Femur (tissue), 1 donor: ENCODE measurements at places on chromosomes 4 and X.
A peak's percentile ranks its signal among the peaks of the same experiment; 100 is the strongest.

DNA sequence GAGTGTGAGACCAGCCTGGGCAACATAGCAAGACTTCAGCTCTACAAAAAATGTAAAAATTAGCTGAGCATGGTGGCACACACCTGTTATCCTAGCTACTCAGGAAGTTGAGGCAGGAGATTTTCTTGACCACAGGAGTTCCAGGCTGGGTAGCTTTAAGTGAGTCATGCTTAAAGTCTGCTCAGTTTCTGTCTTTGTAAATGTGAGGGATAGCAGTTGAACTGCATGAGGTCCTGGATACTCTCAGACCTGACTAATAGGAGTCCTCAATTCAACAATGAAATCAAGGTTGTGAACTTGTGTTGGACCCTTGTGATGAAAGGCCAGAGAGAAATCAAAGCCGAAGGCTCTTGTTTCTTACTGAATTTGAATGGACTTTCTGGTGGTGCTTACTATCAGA, 45.2 kb downstream of the STARD8 start:
- DNase-seq: no peak

DNA sequence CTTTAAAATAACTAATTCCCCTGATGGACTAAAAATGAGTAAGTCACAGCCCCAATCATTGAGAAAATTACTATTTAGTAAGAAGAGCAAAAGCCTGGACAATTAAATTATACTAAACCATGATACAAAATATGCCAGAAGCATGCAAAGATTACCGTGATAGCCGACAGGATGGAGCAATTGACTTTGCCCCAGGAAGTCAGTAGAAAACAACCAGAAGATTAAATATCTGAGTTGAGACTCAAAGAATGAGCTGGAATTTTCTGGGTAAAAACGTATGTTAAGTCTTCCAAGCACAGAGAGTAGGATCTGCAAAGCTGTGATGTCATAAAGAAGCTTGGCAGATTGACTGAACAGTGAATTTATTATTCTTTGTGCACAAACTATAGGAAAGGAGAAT, 816.1 kb upstream of the TENM3 start:
- no peak for DNase-seq

DNA sequence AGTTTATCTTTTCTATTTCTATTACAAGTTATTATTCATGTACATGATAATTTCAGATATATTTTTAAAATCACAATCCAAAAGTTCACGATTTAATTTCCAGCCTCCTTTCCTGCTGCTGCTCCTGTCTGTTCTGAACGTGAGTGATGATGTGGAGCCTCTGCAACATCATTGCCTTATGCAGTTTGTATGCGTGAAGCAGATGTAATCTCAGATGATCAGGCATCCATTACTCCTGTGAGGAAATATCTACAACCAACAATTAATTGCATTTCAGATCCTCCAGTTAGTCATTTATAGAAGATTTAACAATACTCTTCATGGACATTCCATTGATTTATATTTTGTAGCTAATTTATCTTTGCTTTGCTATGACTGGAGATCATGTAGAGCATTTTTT, 668.7 kb upstream of the EPHA5 start:
- DNase-seq: no peak

DNA sequence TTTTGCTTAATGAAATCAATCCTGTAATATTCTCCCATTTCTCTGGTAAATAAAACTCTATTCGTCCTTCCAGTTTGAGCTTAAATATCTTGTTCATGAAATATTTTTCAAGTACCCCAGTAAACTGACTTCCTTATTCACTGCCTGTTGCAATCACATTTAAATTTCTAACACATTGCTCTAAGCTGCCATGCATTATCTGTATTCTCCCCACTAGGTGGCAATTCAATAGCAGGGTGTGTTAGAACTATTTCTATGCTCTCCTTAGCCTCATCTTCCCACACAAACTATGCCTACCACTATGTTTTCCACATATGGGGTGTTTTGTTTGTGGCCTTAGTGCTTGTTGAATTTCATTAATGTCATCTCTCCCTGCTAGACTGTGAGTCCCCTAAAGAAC, 377.1 kb upstream of the HS3ST1 start:
- no peak for DNase-seq

- DNase-seq: no peak
Measured at GRCh38 chr4:68148800-68149685, 19.4 kb upstream of the TMPRSS11F start.

GRCh38 chr4:40630335-40631021, 814 bp upstream of the RBM47 start:
- DNase-seq: peak; percentile 32

DNA sequence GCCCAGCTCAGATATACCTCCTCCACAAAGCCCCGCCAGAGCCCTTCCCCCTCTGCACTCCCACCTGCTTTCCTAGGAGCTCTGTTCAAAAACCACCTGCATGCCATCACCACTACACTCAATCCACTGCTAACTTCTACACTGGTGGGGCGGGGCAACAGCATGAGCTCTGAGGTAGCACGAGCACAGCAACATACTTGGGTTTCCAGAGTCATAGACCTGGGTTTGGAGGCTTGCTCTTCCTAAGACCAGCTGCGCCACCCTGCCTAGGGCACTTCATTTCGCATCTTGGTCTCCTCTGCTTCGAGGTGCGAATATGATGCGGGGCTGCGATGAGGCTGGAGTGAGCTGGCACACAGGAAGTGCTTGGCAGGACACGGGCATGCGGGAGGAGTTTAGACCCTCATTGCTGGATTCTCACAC, 3.6 kb downstream of the SASH3 start:
- no peak for DNase-seq

DNA sequence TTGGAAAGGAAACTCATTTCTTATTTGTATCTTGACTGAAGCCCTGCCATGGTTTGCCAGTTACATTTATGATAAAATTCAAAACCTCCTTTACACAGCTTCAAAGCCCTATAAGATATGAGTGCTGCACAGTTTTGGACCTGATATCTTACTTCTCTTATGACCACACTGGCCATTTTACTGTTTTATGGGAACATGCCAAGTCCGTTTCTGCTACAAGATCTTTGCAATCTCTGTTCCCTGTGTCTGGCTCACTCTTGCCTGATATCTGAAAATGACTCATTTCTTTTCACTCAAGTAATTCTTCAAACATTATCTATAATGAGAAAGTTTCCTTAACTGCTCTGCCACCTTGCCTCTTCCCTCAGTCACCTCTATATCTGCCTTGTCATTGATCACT, 247.3 kb downstream of the SPOCK3 start:
- DNase-seq: no peak

DNA sequence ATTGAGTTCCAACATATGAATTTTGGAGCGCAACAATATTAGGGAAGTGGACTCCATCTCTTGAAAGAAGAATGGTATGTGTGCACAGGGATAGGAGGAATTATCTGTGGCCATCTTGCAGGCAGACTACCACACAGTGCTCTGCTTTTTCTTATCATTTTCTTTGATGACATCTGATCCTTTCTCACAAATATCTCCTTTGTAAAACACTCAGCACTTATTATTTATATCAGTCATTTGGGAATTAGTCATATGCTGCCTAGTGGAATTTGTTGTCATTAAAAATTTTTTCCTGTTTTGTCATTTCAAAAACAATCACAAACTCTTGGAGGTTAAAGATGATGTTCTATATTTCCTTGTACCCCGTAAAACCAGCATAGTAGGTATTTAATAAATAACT, 444.3 kb upstream of the ATOH1 start:
- DNase-seq: no peak

GRCh38 chr4:78068481-78068880, 11.4 kb downstream of the FRAS1 start:
- DNase-seq: no peak

- DNase-seq: no peak
Measured at GRCh38 chrX:149494844-149495565, 10.1 kb downstream of the IDS start.

DNA sequence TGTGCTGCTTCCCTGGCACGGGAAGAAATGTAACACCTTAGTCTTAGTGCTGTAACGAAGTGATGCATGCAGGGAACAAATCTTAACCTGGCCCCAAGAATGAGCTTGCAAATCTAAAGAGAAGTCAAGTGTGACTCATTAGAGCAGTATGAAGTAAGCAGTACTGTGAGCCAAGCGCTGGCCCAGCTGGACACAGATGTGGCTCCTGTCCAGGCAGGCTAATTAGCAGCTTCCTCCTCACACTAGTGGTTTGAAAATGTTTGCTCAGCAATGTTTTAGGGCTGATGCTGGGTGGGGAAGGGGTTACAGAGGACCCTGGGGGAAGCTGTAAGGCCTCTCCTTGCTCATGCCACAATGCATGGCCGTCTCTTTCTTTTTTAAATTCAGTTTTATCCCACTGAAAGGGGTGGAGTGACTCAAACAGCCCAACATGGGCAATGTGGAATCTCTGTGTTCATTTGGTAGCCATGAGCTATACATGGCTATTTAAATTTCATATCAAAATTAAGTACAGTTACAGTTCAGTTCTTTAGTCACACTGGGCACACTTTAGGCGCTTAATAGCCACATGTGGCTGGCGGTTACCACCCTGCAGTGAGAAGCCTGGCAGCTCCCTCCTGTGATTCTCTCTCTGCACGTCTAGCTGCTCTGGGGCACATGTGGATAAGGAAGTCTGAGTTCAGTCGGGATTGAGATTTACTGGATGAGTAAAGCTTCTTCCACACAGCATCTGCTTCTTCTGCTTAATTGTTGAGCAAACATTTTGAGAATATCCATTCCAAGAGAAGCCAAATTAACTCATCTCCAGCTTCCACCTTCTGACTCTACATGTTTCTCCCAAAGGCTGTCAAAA, 48.8 kb downstream of the MAP7D2 start:
- DNase-seq: peak; percentile 76

GRCh38 chr4:73990988-73991741, 3.2 kb upstream of the PPBP start:
- DNase-seq: no peak

DNA sequence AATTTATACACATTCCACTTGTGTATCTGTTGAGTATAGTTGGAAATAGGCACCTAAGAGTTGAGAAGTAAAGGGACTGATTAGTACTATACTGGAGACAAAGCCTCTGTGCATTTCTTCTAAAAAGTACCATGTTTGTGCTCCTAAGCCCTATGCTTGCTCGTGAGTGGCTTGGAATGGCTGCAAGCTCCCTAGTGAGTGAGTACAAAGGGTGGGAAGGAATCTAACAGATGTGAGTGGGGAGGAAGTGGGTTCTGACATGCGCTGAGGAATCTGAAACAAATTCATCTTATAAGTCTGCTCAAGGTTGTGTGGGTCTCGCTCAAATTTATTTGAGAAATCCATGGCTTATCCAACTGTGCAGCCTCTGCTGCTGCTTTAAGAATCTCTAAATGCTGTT, 13.3 kb downstream of the SPCS3 start:
- no peak for DNase-seq

DNA sequence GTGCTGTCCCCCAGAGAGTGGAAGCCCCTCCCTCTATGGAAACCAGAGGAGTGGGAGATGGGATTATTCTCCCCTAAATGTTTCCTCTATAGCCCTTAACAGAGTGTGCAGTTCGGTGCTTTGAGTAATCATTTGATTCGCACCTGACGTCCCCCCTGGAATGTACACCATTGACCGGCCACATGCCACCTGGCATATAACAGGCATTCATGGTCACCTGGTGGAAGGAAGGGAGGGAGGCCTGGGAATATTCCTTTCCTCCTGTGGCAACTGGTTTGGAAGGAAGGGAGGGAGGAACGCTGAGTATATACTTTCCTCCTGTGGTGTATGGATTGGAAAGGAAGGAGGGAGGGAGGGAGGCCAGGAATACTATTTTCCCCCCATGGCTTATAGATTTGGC, 77.2 kb downstream of the CRMP1 start:
- no peak for DNase-seq

DNA sequence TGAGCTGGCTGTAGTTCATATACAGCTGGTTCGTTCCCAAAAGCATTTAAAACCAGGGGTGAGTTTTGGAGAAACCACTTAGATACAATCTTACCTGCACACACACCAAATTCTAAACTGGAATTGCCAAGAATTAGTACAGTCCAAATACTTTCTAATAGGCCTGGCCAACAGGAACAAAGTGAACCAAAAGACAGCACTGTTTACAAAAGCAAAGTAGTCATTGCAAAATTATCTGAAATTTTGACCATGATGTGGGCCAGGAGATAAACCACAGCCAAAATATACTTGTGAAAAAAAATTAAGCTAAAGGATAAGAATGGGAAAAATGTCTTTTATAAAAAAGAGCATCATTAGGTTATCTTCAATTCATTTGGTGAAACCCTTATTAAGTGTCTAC, 37.9 kb upstream of the NAP1L5 start:
- no peak for DNase-seq

- no peak for DNase-seq
Measured at GRCh38 chr4:36094995-36095394, 149.3 kb downstream of the ARAP2 start.

DNA sequence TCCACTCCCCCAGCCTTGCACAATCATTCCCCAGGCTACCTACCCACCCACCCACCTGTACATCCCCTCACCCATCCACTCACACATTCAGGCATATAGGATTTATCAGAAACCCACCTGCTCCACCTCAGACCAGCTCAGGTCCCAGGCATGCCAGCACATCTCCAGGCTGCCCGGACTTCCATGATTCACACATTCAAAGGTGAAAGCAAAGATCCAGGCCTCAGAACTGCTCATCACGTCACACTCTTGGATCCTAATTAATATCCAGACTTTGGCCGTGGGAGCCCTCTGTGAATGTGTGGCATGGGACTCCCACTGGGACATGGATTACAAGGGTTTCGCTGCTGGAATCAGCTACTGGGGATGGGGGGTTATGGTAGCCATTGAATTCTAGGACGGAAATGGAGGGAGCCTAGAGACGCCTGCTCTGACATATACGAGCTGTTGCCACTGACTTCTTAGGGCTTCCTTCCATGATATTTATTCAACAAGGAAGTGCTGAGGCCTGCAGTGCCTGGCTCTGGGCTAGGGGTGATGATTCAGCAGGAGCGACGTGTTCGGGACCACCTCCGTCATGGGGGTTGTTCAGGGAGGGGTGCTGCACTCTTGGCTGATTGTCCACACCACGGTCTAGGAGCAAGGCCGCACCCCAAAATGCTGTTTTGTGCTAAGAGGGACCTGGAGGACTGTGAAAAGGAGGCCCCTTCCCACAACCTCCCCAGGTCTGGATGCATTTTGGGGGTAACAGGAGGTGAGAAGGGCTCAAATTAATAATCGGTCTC, 56.9 kb upstream of the ADRA2C start:
- no peak for DNase-seq

GRCh38 chr4:139458543-139458942, 4.6 kb downstream of the RAB33B start:
- no peak for DNase-seq

DNA sequence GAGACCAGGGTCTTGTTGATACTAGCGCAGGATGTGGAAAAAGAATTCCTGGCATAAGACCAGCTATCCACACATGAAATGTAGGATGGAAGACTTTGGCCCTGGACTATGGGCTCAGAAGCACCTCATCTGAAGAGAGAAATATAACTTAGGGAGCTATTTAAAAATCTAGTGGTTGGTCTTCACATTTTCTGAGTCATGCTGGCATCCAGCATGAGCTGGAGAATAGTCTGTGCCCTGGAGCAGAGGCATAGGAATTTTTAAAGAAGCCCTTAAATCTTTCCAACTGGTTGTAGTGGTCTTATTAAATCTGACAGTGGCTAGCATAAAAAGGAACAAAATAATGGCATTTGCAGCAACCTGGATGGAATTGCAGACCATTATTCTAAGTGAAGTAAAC, 86.3 kb downstream of the SMARCA5 start:
- DNase-seq: no peak
